Esophagus squamous epithelium (tissue), 5 donors: ENCODE measurements at places on chromosomes 5 and 9.

DNA sequence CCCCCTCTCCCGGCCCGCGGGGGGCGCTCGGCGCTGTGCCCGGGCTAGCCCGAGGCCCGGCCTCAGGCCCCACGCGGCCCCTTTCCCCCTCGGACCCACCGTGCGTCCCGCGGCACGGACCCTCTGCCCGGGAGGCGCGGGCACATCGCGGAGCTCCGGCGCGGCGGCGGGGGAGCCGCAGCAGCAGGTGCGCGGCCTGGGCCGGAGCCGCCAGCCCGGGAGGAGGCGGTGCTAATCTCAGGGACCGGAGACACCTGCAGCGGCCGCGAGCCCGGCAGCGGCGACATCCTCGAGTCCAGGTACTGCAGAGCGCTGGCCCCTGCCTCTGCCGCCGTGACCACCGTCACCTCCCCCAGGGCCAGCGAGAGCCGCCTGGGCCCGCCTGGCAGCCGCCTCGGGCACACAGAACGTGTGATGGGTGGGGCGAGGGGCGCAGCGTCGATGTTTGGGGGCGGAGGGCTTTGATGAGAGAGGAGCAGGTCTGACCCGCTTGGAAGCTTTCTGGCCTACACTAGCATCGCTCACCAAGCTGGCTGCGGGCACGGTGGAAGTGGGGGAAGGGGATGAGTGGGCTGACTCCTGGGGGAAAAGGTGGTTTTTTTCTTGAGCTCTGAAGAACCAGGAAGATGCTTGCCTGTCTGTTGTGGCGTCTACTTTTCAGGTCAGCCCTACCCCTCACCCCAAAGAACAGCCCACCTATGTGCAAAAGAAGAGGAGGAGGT, 524 bp downstream of the CYFIP2 start:
- DNase-seq: no peak

GRCh38 chr5:140785905-140786686, at the start of gene PCDHA1:
TSS of gene PCDHA1 (plus strand) at chr5:140786140.
- DNase-seq: no peak

DNA sequence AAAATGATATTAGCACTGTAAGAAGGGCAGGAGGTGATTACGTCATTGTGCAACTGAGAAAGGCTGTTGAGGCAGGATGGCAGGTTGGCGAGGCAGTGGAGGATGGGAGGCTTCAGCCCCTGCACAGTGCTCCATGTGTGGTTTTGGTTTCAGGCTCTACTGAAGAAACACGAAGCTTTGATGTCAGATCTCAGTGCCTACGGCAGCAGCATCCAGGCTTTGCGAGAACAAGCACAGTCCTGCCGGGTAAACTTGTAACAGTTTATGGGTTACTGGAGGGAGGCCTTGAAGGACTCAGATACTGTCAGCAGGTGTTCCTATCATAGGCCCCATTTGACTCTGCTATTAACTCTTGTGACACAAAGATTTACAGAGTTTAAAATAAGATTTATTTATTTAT, 35.1 kb downstream of the SPTAN1 start:
- DNase-seq: no peak

GRCh38 chr5:128304791-128305190, 221.2 kb downstream of the SLC12A2 start:
- DNase-seq: no peak

- no peak for DNase-seq
Observed at GRCh38 chr9:128809831-128810230, 8.5 kb upstream of the ENDOG start.
